ENCODE measurements at places on chromosomes 13 and 19. TPM values are rescaled to one million over a fixed set of nuclear protein-coding genes. Genes with fewer than 3 reads are reported as not detected.

GRCh38 chr13:72896869-72897268 is 114.9 kb downstream of the PIBF1 start:
- no peaks in the 10 kb centered on the region for H3K4me1 ChIP-seq
- H3K36me3 ChIP-seq = peaks cover 9% of the 10 kb centered on the region
- no peak overlapping the region for H3K27ac ChIP-seq
- DNase-seq = no peak
- no peaks in the 10 kb centered on the region for H3K27me3 ChIP-seq

- H3K27me3 ChIP-seq = no peaks in the 10 kb centered on the region
- DNase-seq = no peak
- no peaks in the 10 kb centered on the region for H3K4me1 ChIP-seq
- H3K4me3 ChIP-seq = no peak overlapping the region
- H3K27ac ChIP-seq = no peak overlapping the region
- no peaks in the 10 kb centered on the region for H3K36me3 ChIP-seq
Measured at GRCh38 chr13:37995092-37995491, 125.5 kb upstream of the TRPC4 start.

DNA sequence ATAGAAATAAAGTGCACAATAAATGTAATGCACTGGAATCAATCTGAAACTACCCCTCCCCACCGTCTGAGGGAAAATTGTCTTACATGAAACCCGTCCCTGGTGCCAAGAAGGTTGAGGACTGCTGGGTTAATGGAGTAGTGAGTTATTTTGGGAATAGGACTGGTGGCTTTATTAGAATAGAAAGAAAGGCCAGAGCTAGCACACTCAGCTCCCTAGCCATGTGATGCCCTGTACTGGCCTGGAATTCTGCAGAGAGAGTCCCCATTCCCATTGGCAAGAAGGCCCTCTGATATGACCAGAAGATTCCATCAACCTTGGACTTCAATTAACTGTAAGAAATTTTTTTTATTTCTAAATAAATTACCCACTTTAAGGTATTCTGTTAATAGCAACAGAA is 393.5 kb upstream of the PCDH9 start:
- H3K27me3 ChIP-seq = no peaks in the 10 kb centered on the region
- no peak overlapping the region for H3K4me3 ChIP-seq
- DNase-seq = no peak
- no peaks in the 10 kb centered on the region for H3K36me3 ChIP-seq
- no peaks in the 10 kb centered on the region for H3K4me1 ChIP-seq
- no peak overlapping the region for H3K27ac ChIP-seq

DNA sequence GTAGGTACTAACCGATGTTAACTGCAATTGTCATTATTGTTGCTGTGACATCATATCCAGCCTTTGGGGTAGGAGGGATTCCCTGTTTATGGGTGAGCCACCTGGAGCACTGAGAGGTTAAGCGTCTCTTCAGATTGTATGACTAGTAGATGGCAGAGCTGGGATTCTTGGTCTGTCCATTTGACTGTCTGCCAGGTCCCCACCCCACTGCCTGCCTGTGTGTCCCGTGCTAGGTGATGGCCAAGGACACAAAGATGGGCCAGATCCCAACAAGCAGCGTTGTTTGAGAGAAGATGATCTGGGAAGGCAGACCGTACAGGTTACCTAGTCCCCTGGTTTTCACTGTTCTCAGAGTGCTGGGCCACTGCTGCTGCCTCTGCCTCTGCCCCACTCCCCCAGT is 16.6 kb downstream of the PPP2R1A start:
- H3K4me3 ChIP-seq = no peak overlapping the region
- H3K4me1 ChIP-seq = peaks cover 8% of the 10 kb centered on the region
- no peak for DNase-seq
- no peaks in the 10 kb centered on the region for H3K27me3 ChIP-seq

DNA sequence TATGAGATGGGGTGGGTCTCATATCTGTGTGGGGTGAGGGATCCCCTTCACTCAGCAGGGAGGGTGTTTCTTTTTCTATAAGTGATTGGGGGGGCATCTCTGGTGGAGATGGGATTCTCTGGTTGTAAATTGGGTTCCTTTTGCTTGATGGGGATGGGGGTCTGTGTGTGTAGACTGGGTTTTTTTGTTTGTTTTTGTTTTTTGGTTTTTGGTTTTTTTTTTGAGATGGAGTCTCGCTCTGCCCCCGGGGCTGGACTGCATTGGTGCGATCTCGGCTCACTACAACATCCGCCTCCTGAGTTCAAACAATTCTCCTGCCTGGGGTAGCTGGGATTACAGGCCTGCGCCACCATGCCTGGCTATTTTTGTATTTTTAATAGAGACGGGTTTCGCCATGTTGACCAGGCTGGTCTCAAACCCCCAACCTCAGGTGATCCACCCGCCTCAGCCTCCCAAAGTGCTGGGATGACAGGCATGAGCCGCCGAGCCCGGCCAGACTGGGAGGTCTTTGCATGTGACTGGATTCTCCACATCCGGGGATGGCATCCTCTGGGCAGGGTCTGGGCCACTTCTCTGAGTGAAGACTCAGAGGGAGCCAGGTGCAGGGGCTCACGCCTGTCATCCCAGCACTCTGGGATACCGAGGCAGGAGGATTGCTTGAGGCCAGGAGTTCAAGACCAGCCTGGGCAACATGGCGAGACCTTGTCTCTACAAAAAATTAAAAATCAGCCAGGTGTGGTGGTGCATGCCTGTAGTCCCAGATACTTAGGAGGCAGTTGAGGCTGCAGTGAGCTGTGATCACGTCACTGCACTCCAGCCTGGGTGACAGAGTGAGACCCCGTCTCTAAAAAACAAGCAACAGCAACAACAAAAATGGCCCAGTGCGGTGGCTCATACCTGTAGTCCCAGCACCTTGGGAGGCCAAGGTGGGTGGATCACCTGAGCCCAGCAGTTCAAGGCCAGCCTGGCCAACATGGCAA is 799 bp downstream of the MYBPC2 start:
- peaks cover 10% of the 10 kb centered on the region for H3K4me1 ChIP-seq
- no peak overlapping the region for H3K4me3 ChIP-seq
- no peak overlapping the region for H3K27ac ChIP-seq
- H3K36me3 ChIP-seq = no peaks in the 10 kb centered on the region

GRCh38 chr13:37481011-37481884 is 117.3 kb downstream of the POSTN start:
- no peak overlapping the region for H3K27ac ChIP-seq
- DNase-seq = no peak
- H3K4me3 ChIP-seq = no peak overlapping the region
- H3K27me3 ChIP-seq = no peaks in the 10 kb centered on the region

DNA sequence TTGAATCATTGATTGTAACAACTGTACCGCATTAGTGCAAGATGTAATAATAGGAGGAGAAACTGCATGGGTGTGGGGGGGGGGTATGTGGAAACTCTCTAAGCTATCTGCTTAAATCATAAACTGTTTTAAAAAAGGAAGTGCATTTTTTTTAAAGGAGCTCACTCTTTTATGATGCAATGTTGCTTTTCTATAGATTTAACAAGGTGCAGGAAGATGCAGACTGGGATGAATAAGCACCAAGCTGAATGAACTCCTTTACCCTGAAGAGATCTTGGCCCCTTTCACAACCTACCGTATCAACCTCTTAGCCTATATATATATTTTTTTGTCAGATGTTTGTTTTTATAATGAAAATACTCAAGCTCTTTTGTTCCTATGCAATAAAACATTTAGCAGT is 95.9 kb downstream of the AKAP11 start:
- H3K27ac ChIP-seq = no peak overlapping the region
- no peaks in the 10 kb centered on the region for H3K36me3 ChIP-seq
- H3K27me3 ChIP-seq = no peaks in the 10 kb centered on the region
- no peak overlapping the region for H3K4me3 ChIP-seq
- no peak for DNase-seq
- no peaks in the 10 kb centered on the region for H3K4me1 ChIP-seq

- no peaks in the 10 kb centered on the region for H3K27me3 ChIP-seq
- H3K27ac ChIP-seq = no peak overlapping the region
- no peaks in the 10 kb centered on the region for H3K4me1 ChIP-seq
- no peak overlapping the region for H3K4me3 ChIP-seq
- DNase-seq = no peak
Measured at GRCh38 chr19:37980419-37981170, 73.6 kb downstream of the SIPA1L3 start.

GRCh38 chr19:4122480-4122879 is 1.4 kb downstream of the MAP2K2 start:
- peak overlapping the region; percentile 52 for H3K27ac ChIP-seq
- no peaks in the 10 kb centered on the region for H3K27me3 ChIP-seq
- DNase-seq = no peak
- peaks cover 12% of the 10 kb centered on the region for H3K4me1 ChIP-seq

GRCh38 chr13:53042877-53043276 is 14.3 kb downstream of the OLFM4 start:
- no peak for DNase-seq
- H3K4me3 ChIP-seq = no peak overlapping the region
- H3K27me3 ChIP-seq = no peaks in the 10 kb centered on the region
- no peaks in the 10 kb centered on the region for H3K36me3 ChIP-seq
- no peak overlapping the region for H3K27ac ChIP-seq

GRCh38 chr19:55801416-55801815 is 30.4 kb downstream of the NLRP11 start:
- no peak overlapping the region for H3K27ac ChIP-seq
- no peak for DNase-seq
- no peaks in the 10 kb centered on the region for H3K36me3 ChIP-seq
- no peak overlapping the region for H3K4me3 ChIP-seq
- no peaks in the 10 kb centered on the region for H3K4me1 ChIP-seq

DNA sequence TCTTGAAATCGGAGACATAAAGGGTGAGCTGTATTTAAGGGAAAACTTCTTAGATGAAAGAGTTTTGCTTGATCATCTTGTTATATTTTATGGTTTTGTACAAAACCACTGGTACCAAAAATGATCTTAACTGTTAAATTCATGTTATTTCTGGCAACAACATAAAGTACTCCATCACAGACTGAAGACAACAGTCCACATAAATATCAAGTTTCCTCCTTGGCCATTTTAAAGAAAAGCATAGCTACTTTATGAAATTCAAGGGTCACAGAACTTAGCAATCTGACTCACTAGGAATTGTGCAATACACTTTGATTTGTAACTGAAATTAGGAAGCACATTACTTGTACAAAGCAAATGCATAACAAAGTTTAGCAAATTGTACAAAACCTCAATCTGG is 66.3 kb downstream of the TBC1D4 start:
- H3K36me3 ChIP-seq = no peaks in the 10 kb centered on the region
- H3K27ac ChIP-seq = no peak overlapping the region

DNA sequence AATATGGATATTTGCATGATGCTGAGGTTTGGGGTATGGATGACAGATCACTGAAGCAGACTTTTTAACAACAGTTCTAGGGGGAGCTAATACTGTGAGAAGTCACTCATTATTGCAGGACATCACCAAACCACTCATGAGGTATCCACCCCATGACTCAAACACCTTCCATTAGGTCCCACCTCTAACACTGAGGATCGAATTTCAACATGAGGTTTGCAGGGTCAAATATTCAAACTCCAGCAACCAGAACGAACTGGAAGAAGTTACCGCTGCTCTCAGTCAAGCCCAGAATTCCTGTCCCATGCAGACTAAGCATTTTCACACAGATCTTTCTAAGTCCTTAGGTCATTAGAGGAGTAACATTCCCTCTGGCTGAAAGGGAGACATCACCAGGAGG is 758.9 kb downstream of the UQCRFS1 start:
- no peak overlapping the region for H3K4me3 ChIP-seq
- H3K27ac ChIP-seq = no peak overlapping the region
- no peak for DNase-seq
- no peaks in the 10 kb centered on the region for H3K36me3 ChIP-seq
- H3K4me1 ChIP-seq = no peaks in the 10 kb centered on the region

DNA sequence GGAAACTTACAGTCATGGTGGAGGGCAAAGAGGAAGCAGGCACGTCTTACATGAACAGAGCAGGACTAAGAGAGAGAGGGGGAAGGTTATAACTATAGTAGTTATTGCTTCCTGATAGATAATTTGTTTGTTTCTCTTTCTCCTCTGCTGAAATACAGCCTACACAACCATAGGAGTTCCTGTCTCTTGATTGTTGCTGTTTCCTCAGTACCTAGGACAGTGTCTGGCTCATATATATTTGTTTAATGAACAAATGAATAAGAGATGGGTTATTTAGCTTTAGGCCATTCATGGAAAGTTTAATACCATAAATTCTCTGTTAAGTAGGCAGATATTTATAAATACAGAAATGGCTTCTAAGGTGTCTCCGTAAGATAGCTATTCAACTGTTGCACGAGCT is 95.2 kb downstream of the PCCA start:
- DNase-seq = no peak
- H3K4me1 ChIP-seq = no peaks in the 10 kb centered on the region
- no peaks in the 10 kb centered on the region for H3K36me3 ChIP-seq
- no peaks in the 10 kb centered on the region for H3K27me3 ChIP-seq

GRCh38 chr13:113647351-113648215 is 10.4 kb downstream of the ATP4B start:
- DNase-seq = peak; percentile 91
- no peak overlapping the region for H3K4me3 ChIP-seq
- no peaks in the 10 kb centered on the region for H3K27me3 ChIP-seq
- peak overlapping the region; percentile 10 for H3K27ac ChIP-seq
- H3K36me3 ChIP-seq = no peaks in the 10 kb centered on the region

DNA sequence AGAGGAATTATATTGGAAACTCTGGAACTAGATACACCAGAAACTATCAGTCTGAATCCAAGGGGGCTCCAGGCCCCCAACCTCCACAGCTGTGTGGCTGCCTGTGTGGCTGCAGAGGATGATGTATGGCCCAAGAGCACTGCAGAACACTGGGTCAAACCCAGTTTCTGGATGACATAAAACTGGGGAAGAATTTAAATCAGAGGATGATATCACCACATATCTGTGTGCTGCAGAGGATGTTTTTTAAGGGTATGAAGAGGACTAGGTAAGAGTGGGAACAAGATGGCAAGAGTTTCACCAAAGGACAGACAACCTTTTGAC is 226.4 kb downstream of the SUCLA2 start:
- H3K27ac ChIP-seq = no peak overlapping the region
- no peaks in the 10 kb centered on the region for H3K27me3 ChIP-seq
- no peak for DNase-seq
- no peak overlapping the region for H3K4me3 ChIP-seq
- H3K4me1 ChIP-seq = no peaks in the 10 kb centered on the region

- no peak overlapping the region for H3K27ac ChIP-seq
- no peaks in the 10 kb centered on the region for H3K4me1 ChIP-seq
- no peak for DNase-seq
- H3K4me3 ChIP-seq = no peak overlapping the region
- no peaks in the 10 kb centered on the region for H3K27me3 ChIP-seq
Measured at GRCh38 chr13:92649140-92649813, 577.3 kb upstream of the GPC6 start.

Gene LIG1
- 0.64 TPM for total RNA-seq

Gene MBD3L1
- not detected for total RNA-seq

Gene SHANK1
- 1.3 TPM for total RNA-seq

Gene MEIOSIN
- not detected for total RNA-seq

Gene PNMA8B
- 15.8 TPM for total RNA-seq

Data from ascending aorta (tissue), 2 donors.